ENCODE measurements at places on chromosomes 6 and 20.

DNA sequence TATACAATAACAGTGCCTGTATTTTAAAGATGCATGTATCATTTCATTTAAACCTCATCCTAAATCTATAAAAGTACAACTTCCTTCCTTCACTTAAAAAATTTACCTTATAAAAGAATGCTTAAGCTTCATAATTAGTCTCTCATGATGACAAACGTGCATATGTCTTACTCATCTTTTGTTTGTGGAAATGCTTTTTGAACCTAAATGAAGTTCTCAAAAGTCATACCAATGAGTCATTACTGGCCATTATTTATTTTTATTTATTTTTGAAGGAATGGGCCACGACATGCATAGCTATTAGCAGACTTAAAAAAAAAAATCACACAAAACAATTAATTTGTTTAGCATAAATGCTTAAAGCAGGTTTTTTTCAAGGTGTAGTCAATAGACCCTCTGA is 3.7 kb downstream of the TFB1M start:
- no peak for DNase-seq

DNA sequence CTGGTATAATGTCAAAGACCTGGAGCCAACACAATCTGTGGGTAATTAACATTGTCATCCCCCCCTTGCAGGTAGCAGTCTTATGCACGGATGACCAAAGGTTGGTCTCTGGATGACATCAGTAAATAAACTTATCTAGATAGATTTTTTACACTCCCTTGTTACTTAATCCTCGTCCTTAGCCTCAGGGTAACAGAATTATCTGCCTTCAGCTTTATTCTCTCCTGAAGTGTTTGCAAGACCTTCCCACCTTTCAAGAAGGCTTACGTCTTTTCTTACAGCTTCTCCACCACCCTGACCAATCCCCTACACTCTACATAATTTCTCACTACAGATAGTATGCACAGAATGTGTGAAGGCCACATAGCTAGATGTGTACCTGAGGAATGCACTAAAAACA is 434.8 kb upstream of the HTR1E start:
- DNase-seq = no peak

DNA sequence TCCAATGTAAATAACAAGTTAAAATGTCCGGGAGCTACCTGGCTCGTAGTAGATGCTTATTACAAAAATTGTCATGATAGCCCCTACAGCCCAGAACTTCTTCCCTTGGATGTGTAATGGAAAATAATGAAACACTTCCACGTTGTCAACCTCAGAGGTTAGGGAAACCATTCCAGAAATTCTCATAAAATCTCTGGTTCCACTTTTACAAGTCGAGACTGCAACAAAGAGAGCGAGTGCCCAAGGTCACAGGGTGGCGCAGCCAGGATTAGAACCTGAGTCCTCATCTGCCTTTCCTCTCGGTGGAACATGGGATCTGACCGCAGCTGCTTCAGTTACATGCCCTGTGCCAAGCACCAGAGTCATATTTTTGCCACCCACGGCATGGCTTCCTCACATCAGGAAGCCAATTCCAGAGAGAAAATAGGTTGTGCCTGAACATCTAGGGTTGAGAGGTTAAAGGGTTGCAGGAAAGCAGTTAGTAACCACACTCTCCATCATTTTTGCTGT is 157.6 kb downstream of the SOBP start:
- no peak for DNase-seq

DNA sequence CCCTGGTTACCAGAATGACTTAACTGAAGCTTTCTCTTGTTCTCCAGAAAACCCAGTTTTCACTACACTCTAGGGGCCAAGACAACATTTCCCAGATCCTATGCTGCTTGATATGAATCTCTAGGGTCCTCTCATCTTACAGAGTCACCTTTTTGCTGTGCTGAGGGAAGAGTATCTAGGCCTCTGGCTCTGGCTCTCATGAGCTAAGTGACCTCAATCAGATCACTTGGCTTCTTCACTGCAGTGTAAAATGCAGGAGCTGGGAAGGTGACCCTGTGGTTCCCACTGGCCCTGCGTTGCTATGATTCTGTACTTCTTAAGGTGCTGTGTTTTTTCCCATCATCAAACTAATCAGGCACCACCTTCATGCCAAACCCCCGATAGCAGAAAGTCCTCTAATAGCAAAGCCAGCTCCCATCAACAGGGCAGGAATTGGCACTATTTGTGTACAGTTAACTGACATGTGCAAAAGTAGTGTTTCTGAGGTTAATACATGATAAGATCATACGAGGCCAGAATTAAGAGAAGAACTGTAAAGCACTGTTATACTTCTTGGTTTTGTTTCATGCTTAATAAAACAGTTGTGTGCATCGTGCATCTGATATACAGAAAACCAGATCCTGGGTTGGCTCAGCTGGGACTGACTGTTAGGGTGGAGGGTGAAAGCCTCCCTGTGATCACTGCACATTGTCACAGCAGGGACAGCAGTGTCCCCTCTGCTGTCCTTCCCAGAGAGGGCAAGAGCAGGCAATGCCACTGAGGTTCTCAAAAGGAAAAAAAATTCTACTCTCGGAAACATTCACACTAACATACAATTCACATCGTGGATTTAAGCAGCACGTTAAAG is 46.7 kb downstream of the CNKSR3 start:
- no peak for DNase-seq

DNA sequence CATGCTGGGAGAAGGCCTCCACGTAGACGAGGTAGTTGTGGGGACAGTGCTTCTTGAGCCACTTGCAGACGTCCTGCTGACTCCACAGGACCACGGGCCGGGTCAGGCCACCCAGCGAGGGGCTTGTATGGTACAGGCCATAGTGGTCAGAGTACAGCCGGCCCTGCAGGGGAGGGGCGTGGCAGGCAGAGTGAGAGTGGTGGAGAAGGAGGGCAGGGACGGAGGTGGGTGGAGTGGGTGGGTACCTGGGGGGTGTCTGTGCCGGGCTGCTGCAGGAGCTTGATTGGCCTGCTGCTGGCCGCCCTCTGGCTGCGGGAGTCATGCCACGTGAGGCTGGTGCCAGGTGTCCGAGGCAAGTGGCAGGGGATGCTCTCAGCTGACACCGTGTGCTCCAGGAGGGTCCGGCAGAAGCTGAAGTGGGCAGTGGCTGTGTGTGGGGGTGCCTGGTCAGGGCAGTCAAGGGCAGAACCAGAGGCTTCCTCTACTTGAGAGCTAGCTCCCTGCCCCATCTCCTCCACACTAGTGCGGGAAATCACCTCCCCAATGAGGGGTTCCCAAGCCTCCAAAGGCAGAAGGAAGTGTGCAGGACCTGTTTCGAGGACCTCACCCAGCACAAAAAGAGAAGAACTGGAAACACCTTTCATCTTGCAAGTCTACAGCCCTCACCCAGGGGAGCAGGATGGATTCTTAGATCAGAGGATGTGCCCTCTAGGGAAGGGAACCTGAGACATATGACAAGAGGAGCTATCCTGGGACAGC is 2.3 kb downstream of the SAMD10 start:
- no peak for DNase-seq

GRCh38 chr6:85714893-85715530 is 72.3 kb upstream of the SYNCRIP start:
- DNase-seq = no peak

DNA sequence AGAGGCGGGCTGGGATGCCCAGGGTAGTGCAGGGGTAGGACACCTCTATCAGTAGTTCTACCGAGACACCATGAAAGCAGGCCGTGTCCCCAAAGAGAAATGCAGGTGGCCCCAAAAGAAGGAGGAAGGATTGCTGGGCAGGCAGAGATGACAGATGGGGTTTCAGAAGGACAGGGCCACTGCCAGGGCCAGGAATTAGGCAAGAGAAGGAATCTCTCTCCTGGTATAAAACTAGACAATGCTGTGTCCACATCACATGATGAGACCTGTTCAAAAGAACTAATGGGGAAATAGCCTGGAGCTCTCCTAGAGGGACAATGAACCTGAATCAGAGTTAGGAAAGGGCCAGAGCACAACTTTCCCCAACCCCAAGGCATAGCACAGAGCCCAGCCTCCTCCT is 21.6 kb upstream of the VSX1 start:
- no peak for DNase-seq

GRCh38 chr20:10927011-10927583 is 253.3 kb upstream of the JAG1 start:
- DNase-seq = no peak

GRCh38 chr6:85923013-85923430 is 280.3 kb upstream of the SYNCRIP start:
- DNase-seq = peak; percentile 69

- DNase-seq = no peak
Measured at GRCh38 chr6:163580311-163581030, 166.0 kb downstream of the QKI start.

DNA sequence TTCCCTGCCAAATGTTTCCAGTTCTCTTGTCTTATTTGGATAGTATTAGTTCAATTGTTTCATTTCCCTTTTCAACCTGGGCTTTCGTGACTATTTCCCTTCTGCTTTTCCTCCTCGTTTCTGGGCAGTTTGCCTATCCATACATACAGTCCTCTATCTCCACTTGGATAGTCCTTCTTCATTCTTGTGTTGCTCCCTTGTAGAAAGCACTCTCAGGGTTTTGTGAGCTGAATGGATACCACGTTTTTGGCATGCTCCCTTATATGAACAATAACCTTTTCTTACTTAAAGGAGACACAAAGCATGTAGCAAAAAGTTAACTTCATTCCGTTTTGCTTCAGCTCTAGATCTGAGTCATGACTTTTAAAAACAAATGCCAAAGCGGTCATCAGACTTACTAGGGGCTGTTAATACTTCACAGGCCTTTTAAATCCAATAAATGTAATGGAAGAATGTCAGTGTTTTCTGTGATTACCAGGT is 16.6 kb downstream of the CRYBG1 start:
- no peak for DNase-seq

GRCh38 chr20:1867495-1868260 is 27.5 kb upstream of the SIRPA start:
- peak; percentile 41 for DNase-seq

DNA sequence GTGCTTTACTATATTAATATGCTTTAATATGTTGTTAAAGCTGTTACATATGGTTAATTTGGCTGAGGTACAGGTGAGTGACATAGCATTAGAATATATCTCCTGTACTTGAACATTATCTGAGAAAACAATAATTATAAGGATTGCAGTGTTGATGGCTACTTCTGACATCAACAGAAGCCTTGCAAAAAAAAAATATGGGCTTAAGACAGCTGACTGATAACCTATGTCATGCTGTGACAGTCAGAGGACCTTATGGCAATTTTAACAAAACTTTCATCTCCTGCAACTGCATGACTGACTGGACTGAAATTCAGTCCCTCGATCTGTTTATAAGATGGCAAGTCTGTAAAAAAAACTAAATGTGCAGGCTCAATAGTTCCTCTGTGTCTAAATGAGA is 27.5 kb upstream of the TBX18 start:
- DNase-seq = no peak

DNA sequence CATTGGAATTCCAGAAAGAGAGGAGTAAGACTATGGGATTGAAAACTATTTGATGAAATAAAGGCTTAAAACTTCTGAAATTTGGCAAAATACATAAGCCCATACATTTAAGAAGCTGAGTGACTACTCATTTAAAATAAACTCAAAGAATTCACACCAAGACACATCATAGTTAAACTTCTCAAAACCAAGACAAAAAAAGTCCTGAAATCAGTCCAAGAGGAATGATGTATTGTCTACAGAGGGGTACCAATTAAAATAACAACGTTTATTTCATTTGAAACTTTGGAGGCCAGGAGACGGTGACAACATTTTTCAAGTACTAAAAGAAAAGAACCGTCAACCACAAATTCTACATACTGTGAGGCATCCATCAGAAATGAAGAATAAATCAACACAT is 841.4 kb upstream of the MAP3K7 start:
- no peak for DNase-seq

DNA sequence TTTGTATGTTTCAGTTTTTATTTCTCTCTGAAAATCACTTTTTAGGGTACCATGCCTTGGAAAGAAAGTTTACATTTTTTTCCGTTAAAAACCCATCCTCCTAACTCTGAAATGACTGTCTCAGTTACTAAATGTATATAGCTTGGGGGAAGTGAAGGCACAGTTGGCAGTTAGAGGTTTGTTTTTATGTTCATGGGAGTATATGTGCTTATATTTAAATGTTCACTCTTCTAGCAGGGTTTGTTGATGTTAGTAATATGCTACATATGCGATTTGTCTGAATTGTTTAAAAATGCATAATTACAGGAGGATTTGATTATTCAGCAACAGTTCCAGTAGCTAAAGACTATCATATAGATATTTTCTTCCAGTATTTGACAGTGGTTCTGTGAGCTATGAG is 31.1 kb downstream of the CDKAL1 start:
- DNase-seq = no peak

- DNase-seq = no peak
Measured at GRCh38 chr6:43450699-43451131, 4.6 kb downstream of the DLK2 start.

DNA sequence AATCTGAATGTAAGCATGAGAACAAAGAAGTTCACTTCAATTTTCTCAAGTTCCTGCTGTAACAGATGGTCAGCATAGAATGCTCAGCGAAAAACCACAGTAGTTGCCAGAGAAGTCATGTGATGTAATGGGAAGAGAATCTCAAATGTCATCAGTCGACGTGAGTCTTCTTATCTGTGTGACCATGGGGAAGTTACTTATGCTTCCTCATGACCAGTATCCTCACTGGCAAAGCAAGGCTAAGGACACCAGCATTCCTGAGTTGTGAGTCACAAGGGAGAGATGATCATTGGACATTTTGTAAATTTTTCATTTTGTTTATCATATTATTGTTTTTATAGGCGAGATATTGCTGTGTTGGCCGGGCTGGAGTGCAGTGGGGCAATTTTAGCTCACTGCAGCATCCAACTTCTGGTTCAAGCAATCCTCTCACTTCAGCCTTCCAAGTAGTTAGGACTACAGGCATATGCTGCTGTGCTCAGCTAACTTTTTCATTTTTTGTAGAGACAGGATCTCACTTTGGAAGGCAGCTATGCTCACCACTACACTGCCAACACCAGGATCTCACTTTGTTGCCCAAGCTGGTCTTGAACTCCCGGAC is 21.9 kb downstream of the SGK1 start:
- DNase-seq = peak; percentile 91

- DNase-seq = no peak
Measured at GRCh38 chr6:164982389-164982788, 327.0 kb downstream of the C6orf118 start.

DNA sequence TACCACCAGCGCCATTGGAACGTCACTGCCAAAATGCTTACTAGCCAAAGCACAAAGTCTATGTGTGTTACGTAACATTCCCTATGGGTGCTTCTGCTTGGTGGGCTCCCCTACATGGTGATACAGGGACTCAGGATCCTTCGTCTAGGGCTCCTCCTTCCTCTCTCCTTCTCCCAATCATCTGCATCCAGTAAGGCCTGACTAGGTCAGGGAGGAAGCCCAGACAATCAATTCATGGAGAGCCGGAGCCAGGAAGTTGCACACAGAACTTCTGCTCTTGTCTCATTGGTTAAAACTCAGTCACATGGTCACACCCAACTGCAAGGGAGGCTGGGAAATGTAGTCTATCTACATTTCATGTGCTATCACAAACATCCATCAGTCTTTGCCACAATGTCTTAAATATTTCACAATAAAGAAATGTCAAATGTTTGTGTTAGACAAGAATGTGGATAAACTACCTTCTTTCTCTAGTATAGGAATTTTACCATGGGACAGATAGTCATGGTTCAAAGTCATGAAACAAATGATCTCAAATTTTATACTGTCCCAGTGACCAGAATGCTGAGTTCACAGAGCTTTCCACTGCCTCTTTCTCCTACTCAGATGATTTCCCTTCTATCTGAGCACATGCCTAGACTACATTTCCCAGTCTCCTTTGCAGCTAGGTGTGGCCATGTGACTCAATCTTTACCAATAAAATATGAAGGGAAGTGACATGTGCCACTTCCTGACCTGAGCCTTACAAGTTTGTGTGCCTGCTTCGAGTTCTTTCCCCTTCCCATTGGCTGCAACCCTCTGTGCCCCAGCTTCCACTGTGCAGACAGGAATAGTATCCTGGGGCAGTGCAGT is 9.3 kb upstream of the KCNK15 start:
- DNase-seq = peak; percentile 91
